ENCODE measurements at places on chromosomes 4 and X. TPM values are rescaled to one million over a fixed set of nuclear protein-coding genes. Genes with fewer than 3 reads are reported as not detected.

GRCh38 chr4:103405415-103405814 is 207.3 kb upstream of the CENPE start:
- no peak for DNase-seq

Gene PDGFRA
- not detected for total RNA-seq

GRCh38 chr4:73704314-73705055 is 35.9 kb upstream of the CXCL8 start:
- no peak for DNase-seq

- peak; percentile 66 for DNase-seq
Measured at GRCh38 chr4:109816082-109816442, 500 bp downstream of the GAR1 start.

DNA sequence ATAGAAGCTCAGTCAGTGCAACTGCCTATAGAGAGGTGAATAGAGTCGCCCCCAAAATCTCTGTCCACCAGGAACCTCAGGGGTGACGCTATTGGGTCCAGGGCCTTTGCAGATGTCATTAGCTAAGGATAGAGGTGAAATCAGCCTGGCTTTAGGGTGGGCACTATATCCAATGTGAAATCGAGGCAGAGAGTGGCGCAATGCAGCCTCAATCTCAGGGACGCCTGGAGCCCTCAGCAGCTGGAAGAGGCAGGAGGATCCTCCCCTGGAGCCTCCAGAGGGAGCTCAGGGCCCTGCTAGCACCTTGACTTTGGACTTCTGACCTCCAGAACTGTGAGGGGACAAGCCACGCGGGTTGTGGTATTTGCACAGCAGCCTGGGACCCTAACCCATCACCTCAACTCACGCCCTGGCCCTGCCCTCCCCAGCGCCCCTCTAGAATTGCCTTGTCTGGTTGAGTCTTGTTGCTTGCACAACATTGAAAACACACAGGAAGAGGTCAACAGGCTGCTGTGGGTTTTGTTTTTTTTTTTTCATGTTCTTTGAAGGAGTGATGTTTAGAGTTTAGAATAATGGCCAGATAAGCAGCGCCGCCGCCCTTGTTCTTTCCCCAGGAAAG is 89.4 kb upstream of the PSAPL1 start:
- no peak for DNase-seq

DNA sequence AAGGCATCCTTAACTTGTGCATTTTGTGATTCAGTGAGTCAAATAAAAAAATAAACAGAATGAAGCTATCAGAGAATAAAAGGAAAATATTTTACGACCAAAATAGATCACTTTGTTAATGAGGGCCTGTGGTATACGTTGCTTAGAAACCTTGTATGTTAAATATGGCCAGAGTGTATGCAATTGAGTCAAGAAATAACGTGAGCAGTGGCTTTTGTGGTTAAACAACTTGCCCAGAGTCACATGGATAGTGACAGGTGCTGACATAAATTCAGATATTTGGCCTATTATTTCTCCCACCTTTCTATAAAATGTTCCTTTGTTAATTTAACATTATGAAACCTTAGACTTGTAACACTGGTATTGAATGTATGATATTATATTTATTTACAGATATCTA is 393.4 kb downstream of the PABPC4L start:
- no peak for DNase-seq

Gene ZAR1
- total RNA-seq: not detected

Gene NAP1L2
- total RNA-seq: 2.8 TPM

Gene GPR34
- total RNA-seq: 0.25 TPM

Gene NEIL3
- not detected for total RNA-seq

DNA sequence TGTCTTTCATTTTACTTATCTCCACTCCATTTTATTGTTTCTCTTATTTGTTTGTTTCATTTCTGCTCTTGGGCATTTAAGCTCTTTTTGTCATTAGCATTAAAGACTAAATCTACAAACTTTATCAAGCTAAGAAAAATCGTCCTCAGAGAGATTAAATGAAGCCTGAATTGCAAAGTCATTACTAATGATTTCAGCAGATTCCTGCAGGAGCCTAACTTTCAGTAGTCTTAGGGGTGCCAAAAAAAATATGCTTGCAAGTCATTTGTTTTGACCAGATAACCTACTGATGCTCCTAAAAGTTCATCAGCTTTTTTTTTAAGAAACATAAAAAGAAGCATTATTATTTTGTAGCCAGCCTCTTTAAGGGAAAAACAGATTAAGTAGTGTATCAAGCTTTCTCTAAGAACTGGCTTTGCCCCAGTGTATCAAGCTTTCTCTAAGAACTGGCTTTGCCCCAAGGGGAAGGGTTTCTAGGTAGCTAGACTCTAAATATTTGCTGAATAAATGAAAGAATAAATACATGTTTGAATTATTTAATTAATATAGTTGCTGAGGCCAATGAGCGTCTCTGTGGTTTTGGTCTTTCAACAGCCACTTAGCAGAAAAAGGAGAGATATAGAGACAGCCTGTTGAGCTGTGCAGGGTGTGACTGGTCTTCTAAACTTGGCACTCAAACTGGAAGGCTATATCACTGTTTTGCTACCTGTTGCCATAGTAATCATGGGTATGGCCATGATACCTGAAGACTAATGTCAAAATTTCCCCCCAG is 174.2 kb downstream of the BTC start:
- no peak for DNase-seq

GRCh38 chrX:119218198-119218597 is 17.9 kb upstream of the PGRMC1 start:
- no peak for DNase-seq

- no peak for DNase-seq
Measured at GRCh38 chr4:22356987-22357596, 158.8 kb downstream of the ADGRA3 start.

DNA sequence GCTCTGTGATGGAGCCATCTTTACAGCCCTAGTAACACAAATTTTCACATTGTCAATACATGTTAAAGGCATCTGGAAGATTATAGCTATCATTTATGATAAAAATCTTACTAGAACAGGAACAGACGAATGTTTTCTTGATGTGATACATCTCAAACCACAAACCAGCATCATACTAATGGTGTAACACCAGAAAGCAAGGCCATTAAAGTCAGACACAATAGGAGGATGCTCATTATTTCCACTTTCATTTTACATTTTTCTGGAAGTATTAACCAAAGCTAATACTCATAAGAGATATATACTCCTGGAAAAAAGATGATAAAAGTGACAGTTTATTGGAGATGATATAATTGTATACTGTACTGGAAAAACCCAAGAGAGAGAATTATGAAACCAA is 5.3 kb downstream of the AKAP14 start:
- DNase-seq: no peak

GRCh38 chr4:128275346-128275745 is 12.3 kb downstream of the PGRMC2 start:
- DNase-seq: no peak

- no peak for DNase-seq
Measured at GRCh38 chr4:15077969-15078368, 75.7 kb downstream of the CPEB2 start.

DNA sequence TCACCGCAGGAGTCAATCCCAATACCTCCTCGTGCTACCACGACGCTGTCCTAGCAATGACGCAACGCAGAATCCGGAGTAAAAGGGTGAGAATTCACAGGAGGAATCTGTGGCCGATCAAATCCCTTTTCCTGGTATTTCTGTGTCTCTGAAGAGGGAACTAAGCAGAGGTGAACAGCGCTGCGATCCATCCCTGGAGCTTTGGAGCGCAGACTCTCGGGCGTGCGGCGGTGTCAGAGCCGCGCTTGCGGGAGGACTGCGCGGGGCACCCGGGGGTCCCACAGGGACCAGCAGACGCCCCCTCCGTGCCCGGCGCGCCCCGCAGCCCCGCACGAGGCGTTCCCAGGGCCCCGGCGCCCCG is 17.2 kb upstream of the ZNF718 start:
- no peak for DNase-seq

Gene SPOCK3
- not detected for total RNA-seq

DNA sequence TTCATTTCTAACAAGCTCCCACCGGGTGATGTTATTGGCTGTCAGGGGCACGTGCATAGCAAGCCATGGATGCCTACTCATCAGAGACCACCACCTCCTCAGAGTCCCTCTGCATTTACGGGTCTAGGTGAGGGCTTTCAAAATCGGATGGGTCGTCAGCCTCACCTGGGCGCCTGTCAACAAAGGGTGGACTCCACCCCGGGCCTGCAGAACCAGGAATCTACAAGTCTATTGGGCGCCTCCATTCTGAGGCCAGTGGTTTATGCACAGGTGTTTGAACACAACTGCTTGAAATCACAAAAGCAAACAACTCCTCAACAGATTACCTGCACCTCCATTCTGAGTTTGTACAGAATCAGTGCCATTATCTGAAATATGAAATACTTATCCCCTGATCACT is 318.9 kb downstream of the PTTG2 start:
- no peak for DNase-seq

Gene NPFFR2
- total RNA-seq: not detected

DNA sequence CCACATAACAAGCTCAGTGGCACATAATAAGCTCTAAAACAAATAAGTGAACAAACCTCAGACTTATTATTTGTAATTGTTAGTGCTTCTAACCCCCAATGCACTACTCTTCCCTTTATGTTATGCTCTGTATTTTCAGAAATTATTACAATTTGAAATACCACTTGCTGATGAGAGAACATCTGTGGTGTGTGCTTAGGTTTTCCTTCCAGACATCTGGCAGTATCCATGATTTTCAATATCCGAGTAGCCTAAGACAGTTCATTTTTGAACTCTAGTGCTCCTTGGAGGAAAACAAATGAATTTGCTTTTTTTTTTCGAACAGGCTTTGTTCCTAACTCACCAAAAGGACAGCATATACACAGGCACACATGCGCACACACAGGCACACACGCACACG is 278.7 kb upstream of the CLNK start:
- DNase-seq: no peak

Gene IQCM
- not detected for total RNA-seq

Gene ZBTB49
- 8.0 TPM for total RNA-seq

DNA sequence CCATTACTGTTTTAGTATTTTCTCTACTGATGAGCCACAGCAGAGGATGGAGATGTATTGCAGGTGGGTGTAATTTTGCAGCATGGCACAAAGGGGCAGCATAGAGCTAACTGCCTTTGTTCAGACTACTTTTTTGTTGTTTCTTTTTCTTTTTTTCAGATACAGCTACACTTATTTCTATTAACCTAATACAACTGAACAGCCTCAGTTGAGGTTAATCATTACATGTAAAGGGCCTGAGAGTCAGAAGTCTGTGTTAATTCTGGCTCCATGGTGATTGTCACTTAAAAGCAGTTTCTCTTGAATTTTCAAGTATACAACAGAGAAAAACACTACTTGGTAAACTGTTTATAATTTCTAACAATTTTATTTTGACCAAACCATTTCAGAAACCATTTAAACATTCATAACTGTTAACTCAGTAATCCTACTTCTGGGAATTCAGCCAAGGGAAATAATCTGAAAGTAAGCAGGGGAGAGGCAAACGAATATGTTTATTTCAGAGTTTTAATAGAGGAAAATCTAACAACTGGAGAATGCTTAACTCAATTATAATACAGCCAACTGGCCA is 13.9 kb upstream of the PPEF2 start:
- DNase-seq: peak; percentile 22

- DNase-seq: peak; percentile 60
Measured at GRCh38 chr4:9703391-9703790, 78.0 kb upstream of the DRD5 start.

Gene P2RY4
- 0.62 TPM for total RNA-seq

- DNase-seq: no peak
Measured at GRCh38 chr4:6298852-6299251, 29.2 kb downstream of the WFS1 start.
